ENCODE measurements at places on chromosomes 7 and 10.

GRCh38 chr10:32943854-32944661 is 14.0 kb downstream of the ITGB1 start:
- no peak for DNase-seq

DNA sequence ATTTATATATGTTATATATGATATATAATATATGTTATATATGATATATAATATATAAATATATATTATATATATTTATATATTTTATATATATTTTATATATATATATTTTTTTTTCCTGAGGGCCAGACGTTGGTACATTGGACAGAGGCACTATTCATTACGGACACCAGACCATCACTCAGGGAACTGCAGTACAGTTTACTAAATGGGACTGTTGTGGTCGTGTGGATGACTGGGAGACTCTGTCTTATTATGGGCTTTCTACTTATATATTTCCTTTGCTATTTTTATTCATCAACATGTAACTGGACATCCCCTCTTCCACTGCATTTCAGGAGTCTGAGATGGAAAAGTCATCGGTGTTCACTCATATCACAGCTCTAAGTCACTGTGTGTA is 87.1 kb upstream of the PRKCQ start:
- no peak for DNase-seq

- DNase-seq = peak; percentile 36
Measured at GRCh38 chr7:76220185-76221057, 18.7 kb downstream of the SRRM3 start.

- no peak for DNase-seq
Measured at GRCh38 chr10:44948642-44949041, 11.0 kb upstream of the RASSF4 start.

GRCh38 chr7:52961084-52961483 is 74.3 kb upstream of the POM121L12 start:
- DNase-seq = no peak

DNA sequence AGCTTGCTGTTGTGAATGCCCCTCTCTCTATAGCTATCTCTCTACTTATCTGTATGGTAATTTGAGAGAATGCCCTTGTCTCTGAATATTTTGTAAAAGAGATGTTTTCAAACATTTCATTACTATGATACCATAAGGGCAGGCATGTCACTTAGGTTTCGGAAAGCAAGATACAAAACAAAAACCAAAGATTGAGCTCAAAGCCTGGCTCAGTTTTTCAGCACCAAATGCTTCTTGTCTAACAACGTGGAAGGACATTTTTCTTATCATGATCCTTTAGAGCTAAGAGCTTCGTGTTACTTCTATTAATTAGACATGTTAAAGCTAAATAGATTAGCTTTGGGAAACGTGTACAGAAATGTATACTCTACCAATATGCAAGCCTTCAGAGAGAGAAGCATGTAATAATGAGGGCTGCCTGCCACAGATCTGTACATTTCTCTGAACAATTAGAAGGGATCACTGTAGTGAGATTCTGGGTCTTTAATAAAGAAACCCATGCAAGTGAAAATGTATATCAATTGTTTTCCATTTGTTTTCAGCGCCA is 148.9 kb downstream of the ARID5B start:
- no peak for DNase-seq

DNA sequence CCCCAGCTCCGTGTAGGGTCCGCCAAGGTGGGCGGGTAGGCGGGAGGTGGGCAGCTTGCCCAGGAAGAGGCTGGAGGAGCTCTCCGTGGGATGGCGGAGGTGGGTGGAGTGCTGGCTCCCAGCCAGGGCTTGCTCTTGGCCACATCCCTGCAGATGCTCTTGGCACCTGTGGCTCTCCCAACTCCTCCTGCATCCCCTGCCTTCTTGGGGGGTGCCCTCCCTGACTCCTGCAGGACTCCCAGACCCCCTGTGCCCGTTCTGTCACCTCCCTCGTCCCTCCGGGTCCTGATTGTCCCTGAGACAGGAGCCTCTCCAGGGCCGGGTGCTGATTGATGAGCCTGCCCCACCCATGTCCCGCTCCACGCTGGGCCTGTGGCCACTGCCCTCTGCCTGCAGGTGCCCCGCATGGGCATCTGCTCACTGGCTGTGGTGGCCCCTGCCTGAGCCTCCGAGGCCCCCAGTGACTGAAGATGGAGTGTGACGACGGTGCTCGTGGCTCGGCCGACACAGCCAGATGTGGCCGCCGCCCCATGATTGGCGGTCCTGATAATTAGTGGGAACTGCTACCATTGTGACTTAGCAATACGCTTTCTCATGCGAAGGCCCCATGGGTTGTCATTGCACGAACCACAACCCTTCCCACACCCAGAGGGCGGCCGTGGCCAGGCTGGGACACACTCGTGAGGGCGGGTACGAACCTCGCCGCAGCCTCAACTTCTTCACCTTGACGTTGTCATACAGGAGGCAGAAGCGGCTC is 23.6 kb downstream of the CFAP46 start:
- no peak for DNase-seq

GRCh38 chr7:30922596-30922995 is 10.9 kb downstream of the AQP1 start:
- DNase-seq = no peak

- DNase-seq = no peak
Measured at GRCh38 chr7:142111499-142111898, at the start of gene MGAM2. Gene MGAM2, plus strand, starts transcription at chr7:142111718. Its CDS starts 5,156 bp downstream, at chr7:142116874.
